Activated CD8-positive, alpha-beta T cell treated with anti-CD3 and anti-CD28 coated beads, Interleukin-2, amount 10 ng/mL, durations not matched to agents 7 days and 5 days (primary cell): ENCODE measurements at places on chromosomes 7 and 10. TPM values are rescaled to one million over a fixed set of nuclear protein-coding genes. Genes with fewer than 3 reads are reported as not detected.

Gene PDK4
- total RNA-seq = not detected

Gene HBP1
- total RNA-seq = 17.2 TPM

Gene SLC16A12
- not detected for total RNA-seq

Gene TPST1
- total RNA-seq = 1.8 TPM

Gene MRLN
- total RNA-seq = not detected

Gene CDK14
- total RNA-seq = not detected

Gene LAMB1
- not detected for total RNA-seq

Gene SLC25A13
- 8.9 TPM for total RNA-seq

Gene ZNF722
- not detected for total RNA-seq

Gene NODAL
- total RNA-seq = not detected

Gene ITPRID1
- total RNA-seq = not detected

Gene CHST3
- total RNA-seq = not detected

Gene PAX4
- total RNA-seq = not detected

Gene STEAP2
- total RNA-seq = not detected

Gene OPN1SW
- total RNA-seq = not detected

Gene VPS50
- 19.3 TPM for total RNA-seq

Gene AGR2
- total RNA-seq = not detected

Gene TMEM184A
- not detected for total RNA-seq

Gene ASIC3
- total RNA-seq = 3.2 TPM

Gene ZNF273
- 10.6 TPM for total RNA-seq

Gene CCDC172
- total RNA-seq = not detected

Gene GJD4
- not detected for total RNA-seq

Gene PRLHR
- total RNA-seq = not detected

Gene LGI1
- total RNA-seq = not detected

Gene OR2A12
- total RNA-seq = not detected

Gene GCK
- not detected for total RNA-seq

Gene TMEM273
- 24.4 TPM for total RNA-seq
